CD4-positive, alpha-beta T cell treated with Interleukin-12 subunit alpha and Interleukin-12 subunit beta, for 1 hour (primary cell): ENCODE measurements at places on chromosomes 2 and 18.

GRCh38 chr2:235603659-235604058 is 109.8 kb downstream of the AGAP1 start:
- no peak for DNase-seq

GRCh38 chr2:59223742-59224141 is 982.6 kb upstream of the FANCL start:
- no peak for DNase-seq

GRCh38 chr2:181683518-181684453 is 3.5 kb upstream of the NEUROD1 start:
- no peak for DNase-seq

- DNase-seq: peak; percentile 26
Observed at GRCh38 chr18:4068552-4069158, 386.5 kb downstream of the DLGAP1 start.

- DNase-seq: peak; percentile 2
Observed at GRCh38 chr18:54358495-54359040, 862 bp downstream of the C18orf54 start.

GRCh38 chr2:159564081-159564480 is 52.3 kb downstream of the BAZ2B start:
- DNase-seq: no peak

DNA sequence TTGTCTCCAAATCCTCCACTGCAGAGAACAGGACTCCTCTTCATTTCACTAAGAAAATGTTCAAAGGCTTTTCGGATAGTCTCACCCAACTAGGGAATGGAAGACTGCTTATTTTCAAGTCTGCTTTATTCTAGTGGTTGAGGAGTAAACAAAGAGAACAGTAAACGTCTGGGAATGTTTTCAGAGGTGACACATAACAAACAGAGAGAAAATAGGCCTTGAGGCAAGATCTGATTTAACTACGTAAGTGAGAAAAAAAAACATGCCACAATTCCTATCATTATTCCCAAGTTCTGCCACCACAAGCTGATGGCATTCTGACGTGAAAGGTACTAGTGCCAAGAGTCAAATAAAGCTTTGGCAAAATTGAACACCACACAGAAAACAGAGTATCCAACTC is 16.7 kb upstream of the WIPF1 start:
- no peak for DNase-seq

- DNase-seq: no peak
Observed at GRCh38 chr2:215366440-215367032, 54.7 kb downstream of the ATIC start.

DNA sequence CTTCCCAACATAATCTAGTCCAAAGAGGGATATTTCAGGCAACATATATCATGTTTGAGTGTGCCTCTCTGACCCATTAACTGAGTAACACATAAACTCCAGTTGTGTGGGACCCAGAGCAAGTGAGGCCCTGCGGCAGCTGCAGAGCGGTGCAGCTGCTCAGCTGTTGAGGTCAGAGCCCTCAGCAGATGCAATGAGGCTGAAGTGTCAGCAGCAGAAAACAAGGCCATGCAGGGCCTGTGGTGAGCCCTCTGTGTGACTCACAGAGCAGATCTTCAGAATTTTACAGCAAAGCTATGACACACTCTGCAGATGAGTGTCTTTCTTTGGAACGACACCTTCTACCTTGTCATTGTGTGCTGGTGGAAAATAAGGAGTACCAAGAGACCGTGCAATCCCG is 168.5 kb downstream of the CBLN2 start:
- DNase-seq: no peak

DNA sequence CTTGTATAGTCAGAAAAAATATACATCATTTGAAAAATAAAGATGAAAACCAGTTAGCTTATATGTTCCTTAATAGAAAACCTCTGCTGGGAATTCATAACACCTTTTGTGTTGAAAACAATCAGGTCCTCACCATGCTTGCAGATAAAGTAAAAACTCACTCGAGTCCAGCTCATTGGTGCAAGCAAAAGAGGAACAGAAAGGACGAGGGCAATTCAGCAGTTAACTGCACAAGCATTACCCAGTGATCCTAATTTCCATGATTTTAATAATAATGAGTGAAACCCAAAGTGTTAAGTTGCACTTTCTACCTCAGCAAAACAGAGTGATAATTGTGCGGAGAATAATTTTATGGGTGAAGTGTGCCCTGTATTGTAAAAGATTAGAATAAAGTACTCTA is 839.9 kb downstream of the BCL11A start:
- DNase-seq: no peak

DNA sequence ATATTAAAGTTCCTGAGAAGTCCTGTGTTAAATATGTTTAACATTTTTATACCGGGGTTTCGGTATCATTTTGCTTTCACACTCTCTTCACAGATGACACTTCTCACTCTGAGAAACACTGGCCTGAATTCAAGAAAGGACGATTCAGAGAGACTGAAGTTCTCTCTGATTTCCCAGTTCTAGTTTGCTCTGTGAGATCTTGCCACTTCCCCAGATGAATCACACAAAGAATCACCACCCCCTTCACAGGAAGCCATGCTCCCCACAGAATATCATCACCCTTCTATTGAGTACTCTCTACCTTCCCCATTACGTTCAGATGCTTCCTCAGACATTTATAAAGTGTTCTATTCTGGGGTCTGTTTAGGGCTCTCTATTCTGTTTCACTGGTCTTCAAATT is 16.1 kb upstream of the CD207 start:
- peak; percentile 41 for DNase-seq

GRCh38 chr2:233278921-233279320 is 27.4 kb downstream of the ATG16L1 start:
- DNase-seq: no peak

DNA sequence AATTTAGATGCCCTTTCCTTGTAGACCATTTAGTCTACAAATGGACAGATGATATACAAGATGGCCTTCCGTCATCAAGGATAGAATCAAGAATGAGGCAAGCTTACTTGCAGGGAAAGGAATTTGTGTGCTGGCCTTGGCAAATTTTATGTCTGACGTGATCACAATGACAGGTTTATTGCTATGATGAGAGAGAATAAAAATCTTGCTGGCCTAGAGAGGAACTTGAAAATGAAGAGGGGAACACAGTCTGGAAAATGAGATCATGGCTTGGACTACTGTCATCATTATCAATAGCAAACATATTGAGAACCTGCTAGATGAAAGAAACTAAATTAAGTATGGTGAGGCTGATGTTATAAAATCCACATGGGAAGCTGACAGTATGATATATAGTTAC is 66.0 kb downstream of the CSRNP3 start:
- no peak for DNase-seq

DNA sequence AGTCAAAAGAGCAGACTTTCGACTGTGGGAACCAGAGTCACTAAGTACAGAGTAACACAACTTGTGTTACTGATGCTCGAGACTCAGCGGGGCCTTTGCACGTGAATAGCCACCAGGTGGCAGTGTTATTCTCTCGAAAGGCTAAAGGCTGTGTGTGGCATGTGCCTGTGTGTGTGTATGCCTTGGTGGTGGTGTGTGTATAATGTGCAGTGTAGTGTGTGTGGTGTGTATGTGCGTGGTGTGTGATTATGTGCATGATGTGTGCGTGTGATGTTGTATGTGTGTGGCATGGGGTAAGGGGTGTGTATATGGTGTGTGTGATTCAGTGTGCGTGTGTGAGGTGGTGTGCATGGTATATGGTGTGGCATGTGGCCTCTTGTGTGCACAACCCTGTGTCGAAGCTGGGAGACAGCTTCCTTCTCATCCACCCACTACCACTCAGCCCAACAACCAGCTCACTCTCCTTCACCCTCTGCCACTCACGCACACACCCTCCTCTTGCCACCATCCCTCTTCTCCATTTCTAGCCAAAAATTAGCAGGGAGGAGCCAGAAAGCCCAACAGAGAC is 83.0 kb upstream of the ZNF532 start:
- DNase-seq: peak; percentile 70

- no peak for DNase-seq
Observed at GRCh38 chr2:99682275-99683060, 192.7 kb upstream of the REV1 start.

DNA sequence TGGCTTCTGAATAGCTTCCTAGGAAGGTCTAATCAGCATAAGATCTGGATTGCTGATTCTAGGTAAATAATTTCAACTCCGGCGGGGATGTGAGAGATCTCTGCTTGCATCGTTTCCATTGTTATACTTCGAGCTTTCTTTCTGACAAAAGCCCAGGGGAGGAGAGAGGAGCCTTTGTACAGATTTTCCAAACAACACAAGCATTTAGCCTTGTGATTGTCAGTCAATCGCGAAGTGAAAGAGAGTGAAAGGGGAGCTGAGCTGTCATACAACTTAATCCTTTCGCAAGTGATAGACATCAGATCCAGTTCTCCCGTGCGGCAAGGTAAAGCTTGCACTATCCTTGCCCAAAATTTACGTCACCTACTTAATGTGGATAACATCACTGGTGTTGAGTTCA is 26.2 kb downstream of the RALB start:
- DNase-seq: no peak

- DNase-seq: no peak
Observed at GRCh38 chr2:73700131-73700611, 37.0 kb downstream of the TPRKB start.

GRCh38 chr2:220269367-220269766 is 641.9 kb downstream of the SLC4A3 start:
- no peak for DNase-seq

- DNase-seq: no peak
Observed at GRCh38 chr2:70927138-70927537, 8.6 kb upstream of the ATP6V1B1 start.

DNA sequence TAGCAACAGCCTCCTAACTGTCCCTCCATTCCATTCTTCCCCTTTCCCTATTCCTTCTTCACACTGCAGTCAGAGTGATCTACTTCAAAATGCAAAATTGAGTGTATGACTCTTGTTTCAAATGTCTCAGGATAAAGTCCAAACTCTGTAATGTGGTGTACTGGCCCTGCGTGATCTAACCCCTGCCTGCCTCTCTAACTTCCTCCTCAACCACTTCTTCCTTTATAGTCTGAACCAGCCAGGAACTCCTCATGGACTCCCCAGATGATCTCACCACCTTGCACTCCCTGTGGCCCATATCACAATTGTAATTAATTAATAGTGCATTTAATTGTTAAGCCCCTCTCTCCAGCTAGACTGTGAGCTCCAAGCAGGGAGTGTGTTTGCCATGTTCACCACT is 3.1 kb upstream of the B3GNT2 start:
- DNase-seq: no peak

GRCh38 chr18:77765468-77765867 is 515.8 kb downstream of the GALR1 start:
- DNase-seq: no peak

DNA sequence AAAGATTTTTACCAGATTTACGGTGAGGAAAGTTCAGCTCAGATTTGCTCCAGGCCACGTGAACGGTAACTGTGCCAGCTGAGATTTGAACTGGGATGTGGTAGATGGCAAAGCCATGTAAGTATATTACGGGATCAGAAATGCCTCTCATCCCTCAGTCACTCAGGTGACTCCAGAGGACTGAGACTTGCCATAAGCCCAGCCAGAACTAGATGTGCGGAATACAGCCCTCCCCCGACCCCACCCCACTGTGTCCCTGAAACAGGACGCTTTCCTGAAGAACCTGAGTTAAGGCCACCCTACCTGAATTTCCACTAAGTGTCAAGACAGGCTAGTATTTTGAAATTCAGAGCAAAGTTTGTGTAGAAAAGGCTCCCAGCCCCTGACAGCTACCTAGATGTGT is 1.3 kb upstream of the FHL2 start:
- DNase-seq: no peak

DNA sequence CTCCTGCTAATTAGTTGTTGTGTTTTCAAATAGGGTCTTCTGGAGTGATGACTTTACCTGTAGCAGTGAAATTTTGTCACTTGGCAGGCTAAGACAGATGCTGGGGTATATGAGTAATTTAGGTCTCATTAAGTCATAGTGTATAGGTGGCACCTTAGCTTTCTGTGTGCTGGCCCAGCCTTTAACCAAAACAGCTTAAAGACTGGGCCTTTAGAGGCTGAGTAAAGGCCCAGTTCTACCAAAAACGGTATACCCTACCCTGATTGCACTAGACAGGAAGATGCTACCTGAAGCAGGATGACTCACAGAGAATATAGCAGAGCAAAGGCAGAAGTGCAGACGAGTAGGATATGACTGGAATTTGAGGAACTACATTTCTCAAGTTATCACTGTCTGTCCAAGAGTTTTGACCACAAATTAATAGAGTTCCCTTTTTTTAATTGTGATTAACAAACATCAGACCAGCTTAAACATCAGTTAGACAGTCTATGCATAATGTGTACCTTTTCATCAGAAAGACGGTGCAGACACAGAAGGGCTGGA is 337.9 kb upstream of the SALL3 start:
- no peak for DNase-seq

DNA sequence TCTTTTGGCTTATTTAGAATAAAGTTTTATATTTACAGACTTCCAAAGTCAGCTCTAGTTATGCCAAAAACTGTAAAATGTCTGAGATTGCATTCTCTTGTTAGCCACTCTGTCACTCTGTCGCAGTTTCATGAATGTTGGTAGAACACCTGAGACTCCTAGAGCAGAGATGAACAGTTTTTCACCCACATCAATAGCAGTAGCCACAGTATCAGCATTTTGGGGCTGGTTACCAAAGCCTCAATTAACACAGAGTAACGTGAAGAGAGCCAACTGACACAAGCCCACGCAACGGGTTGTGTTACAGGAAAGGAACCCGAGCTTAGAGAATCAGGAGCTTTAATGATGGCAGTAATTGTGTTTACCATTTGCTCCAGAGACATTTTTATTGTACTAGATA is 443.0 kb upstream of the SLC39A10 start:
- DNase-seq: no peak

DNA sequence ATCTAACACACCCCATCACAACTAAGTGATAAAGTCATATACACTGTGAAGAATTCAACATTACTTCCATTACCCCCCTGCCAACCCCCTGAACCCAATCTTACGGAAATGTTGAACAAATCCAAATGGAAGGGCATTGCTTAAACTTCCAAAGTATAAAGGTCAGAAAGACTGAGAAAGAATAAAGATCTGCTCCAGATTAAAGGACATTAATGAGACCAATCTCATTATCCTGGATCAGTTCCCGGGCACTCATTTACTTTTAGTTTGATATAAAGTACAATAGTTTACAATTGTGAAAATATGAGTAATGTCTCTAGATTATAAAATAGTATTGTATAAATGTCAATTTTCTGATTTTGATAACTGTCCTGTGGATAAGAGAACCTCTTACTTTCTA is 229.4 kb downstream of the PID1 start:
- no peak for DNase-seq

- DNase-seq: no peak
Observed at GRCh38 chr2:75833386-75833785, 122.7 kb upstream of the GCFC2 start.
